ENCODE measurements at places on chromosomes 1 and 21.
A peak's percentile ranks its signal among the peaks of the same experiment; 100 is the strongest.

DNA sequence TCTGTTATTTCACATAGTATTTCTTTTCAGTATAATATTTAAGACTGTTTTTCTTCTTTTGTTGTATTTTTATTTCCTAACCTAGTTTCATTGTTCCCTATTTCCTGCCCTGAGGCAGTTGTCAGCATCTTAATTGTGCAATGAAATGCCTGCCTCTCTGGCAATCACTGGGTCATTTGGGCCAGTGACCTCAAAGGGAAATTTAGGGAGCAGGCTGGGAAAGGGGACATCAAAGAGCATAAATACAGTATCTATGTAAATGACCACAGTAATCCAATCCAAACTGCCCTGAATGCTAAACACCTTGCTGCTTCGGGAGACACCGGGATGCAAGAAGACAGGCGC, 147.8 kb downstream of the TLR5 start:
- no peak for DNase-seq

GRCh38 chr1:35390600-35391494, 122.3 kb downstream of the ZMYM4 start:
- no peak for DNase-seq

GRCh38 chr1:206464456-206464964, 5.8 kb upstream of the IKBKE start:
- DNase-seq, result no peak

DNA sequence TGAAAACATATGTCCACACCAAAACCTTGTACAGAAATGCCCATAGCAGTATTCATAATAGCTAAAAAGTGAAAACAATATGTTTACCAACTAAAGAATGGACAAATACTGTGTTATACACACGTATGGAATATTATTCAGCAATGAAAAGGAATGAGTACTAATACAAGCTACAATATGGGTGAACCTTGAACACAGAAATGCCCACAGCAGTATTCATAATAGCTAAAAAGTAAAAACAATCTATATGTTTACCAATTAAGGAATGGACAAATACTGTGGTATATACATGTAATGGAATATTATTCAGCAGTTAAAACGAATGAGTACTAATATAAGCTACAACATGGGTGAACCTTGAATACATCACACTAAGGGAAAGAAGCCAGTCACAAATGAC, 3.0 kb downstream of the BTG3 start:
- no peak for DNase-seq

DNA sequence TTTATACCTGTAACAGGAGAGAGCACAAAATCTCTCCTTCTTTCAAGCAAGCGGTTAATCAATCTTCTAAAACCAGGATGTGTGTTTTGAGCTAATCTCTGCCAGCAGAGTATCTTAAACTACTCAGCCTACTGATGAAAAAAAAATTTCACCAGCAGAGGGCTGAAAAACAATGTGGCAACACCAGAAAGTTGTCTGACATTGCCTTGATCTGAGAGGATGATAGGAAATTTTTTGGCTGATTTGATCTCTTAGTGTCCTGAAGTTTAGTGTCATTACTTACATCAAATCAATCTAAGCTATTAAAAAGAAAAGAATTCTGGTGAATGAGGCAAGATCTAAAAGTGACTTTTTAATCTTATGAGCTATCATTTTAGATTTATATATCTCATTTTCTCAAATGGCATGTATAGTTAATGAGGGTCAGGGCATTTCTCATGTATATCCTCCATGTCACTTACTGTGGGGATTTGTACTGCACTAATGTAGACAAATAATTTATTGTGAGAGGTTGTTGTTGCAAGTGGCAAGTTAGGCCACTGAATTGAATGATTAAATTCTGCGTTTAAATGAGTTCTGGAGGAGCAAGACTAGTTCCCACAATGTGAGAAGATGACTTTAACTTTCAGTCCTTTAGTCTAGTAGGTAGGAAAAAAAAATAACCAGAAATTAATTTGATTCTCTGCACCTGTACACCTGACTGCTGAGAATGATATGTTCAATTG, 10.9 kb downstream of the ADAMTS1 start:
- DNase-seq, result no peak

GRCh38 chr1:155193275-155193990, 14.3 kb downstream of the THBS3 start:
- peak; percentile 94 for DNase-seq

DNA sequence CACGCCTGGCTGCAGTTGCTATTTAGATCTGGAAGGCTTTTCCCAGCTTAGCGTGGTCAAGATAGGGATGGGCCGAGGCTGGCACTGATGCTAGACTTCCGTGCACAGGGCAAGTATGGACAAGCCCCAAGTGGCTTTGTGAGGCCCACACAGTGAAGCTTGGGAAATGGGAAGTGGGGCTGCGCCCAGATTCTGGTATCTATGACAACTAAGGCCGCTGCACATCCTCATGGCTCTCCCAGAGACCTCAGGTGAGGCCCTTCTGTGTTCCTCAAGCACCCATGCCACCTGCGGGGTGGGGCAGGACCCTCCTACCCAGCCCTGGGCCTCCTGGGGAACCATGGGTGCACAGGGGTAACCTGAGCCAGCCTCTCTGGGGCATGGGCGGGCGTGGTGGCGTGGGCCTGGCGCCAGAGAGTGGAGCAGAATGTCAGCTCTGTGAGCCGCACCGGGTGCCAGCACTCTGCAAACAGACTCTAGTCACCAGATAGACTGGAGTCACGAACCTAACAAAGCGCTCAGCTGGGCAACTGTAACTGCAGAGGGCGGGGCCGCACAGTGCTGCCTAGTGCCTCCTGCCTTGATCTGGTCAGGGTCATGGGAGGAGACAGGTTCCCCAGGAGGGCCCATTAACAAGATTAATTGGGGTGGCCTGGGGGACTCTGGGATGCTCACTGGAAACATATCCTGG, 46.4 kb downstream of the ELF3 start:
- no peak for DNase-seq

- no peak for DNase-seq
Measured at GRCh38 chr1:85317560-85317959, 41.1 kb upstream of the BCL10 start.

GRCh38 chr1:91783423-91784170, 102.4 kb downstream of the TGFBR3 start:
- DNase-seq, result peak; percentile 49

GRCh38 chr21:42455754-42456440, 40.1 kb downstream of the RSPH1 start:
- peak; percentile 2 for DNase-seq

GRCh38 chr1:208256091-208256490, 11.9 kb upstream of the PLXNA2 start:
- no peak for DNase-seq

DNA sequence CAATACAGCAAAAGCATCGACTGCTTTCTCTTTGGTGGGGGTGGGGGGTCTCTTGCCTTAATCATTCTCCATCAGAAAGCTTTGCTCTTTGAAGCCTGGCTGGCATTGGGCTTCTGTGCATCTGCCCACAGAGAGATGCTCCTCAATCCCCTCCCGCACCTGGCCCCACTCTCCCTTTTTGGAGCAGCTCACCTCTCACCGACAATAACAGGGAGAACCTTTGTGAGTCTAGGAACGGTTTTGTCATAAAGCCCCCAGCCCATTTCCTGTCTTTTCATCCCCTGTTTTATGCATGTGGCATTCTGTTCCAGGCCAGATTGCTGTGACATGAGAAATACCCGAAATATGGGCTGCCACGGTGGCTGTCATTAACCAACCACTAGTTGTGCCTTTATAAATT, 469.0 kb upstream of the VAMP3 start:
- DNase-seq, result no peak

DNA sequence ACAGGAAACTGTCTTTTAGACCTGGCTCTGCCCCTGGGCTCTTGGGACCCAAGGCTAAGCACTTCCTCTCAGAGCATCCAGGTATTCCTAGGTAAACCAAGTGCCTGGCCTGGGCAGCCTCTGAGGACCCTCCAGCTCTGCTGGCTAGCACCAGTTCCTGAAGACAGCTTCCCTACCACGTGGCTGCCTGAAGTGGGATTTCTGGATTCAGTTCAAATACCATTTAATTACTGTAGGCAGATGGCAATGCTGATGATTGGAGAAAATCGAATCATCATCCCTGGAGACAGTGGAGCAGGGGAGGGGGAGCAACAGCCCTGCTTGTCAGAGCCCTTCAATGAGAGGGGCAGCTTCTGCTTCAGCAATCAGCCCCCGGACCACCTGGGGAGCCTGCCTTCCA, 11.9 kb downstream of the KIF21B start:
- DNase-seq, result no peak

- DNase-seq, result no peak
Measured at GRCh38 chr1:5721634-5722215, 270.5 kb downstream of the NPHP4 start.

- DNase-seq, result no peak
Measured at GRCh38 chr1:157776971-157777391, at the start of gene FCRL2. FCRL2 (minus strand) TSS chr1:157777132; CDS start chr1:157777073, 59 bp downstream.

- DNase-seq, result no peak
Measured at GRCh38 chr1:204426035-204426436, 14.4 kb upstream of the PPP1R15B start.

Data from right hindlimb (tissue), 1 donor.